ENCODE measurements at places on chromosomes 3 and 15.

- peak; percentile 69 for DNase-seq
Measured at GRCh38 chr15:36590838-36591237, 11.4 kb downstream of the CDIN1 start.

- no peak for DNase-seq
Measured at GRCh38 chr3:150371741-150372254, 36.3 kb upstream of the TSC22D2 start.

DNA sequence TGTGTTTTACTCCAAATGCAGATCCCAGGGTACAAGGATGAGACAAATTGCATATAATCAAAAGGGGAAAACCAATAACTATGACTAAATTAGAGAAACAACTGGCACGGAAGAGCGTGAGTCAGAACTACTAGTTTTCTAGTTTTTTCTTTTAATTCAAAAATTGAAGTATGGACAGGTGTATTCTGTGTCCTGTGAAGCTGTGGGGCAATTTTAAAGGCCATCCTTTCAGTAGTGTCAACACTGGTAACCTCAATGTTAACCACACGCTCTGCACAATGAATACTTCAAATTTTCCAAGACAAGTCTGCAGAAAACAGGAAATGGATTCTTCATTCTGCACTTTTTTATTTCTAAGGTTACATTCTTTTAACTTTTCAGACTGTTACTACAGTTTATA, 32.5 kb upstream of the GOLGA8A start:
- DNase-seq = no peak

DNA sequence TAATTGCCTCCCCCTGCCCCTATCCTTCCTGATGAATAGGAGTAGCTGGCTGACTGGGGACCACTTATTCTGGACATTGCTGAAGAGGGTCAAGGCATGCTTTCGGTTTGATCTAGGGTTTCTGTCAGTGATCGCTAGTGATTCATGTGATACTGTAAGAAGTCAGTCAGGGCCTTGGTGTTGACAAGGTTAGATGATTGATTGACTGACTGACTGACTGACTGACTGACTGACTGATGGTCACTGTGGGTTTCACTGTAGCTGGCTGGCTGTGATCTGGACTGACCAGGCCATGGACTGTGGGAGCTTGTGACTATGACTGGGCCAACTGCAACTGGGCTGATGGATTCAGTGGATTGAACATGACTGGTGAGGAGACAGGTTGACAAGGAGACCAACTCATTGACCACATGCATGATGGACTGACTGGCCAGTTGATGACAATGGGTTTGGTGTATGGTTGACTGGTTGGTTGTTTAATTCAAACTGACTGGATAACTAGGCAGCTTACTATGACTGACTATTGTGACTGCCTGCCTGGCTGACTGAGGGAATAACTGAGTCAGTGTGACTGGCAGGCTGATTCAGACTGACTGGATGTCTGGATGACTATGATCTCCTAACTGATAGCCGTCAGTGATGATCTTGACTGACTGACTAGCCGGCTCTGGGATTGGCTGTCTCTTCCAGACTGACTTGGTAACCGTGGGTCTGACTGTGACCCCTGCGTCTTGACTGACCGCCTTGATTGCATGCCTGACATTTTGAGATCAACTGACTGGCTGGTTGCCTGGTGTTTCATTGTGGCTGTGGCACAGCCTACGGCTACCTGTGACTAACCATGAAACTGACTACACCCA, 509.9 kb downstream of the SHQ1 start:
- no peak for DNase-seq

- DNase-seq = no peak
Measured at GRCh38 chr3:14624498-14624897, 27.1 kb upstream of the CCDC174 start.

DNA sequence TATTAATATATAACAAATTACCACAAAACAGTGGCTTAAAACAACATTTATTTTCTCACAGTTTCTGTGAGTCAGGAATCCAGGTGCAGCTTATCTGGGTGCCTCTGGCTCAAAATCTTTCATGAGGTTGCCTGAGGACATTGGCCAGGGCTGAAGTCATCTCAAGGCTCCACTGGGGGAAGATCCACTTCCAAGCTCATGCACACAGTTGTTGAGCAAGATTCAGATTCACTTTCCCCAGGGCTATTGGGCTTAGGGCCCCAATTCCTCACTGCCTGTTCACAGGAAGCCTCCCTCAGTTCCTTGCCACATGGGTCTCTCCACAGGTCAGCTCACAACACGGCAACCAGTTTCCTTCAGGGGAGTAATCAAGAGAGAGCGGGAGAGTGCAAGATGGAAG, 35.0 kb downstream of the RFTN1 start:
- DNase-seq = no peak

DNA sequence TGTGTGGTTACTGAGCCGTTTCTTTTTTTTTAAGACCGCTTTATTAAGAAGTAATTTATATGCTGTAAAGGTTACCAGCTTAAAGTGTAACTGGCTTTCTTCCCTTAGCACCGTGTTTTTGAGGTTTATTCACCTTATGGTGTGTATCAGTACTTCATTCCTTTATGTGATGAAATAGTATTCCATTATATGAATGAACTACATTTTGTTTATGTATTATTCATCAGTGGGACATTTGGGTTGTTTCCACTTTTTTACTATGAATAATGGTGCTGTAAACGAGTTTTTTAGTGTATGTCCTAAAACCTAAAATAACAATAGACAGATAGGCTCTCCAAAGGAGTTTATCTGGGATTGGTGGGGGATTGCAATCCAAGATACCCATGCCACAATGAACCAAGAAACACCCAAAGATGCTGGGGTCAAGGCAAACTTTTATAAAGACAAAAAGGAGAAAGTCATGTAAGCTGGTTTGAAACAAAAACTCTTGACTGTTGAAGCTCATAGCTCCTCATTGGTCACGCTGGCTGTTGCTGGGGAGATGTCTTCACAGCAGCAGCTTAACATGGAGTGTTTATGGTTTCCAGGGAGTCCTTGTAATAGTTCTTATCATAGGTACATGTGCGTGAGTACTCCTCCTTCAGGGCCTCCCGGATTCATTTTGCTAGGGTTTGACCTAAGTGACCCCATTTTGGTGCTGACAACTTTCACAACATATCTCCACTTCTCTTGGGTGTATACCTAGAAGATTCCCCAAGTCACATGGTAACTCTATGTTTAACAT, 16.0 kb downstream of the TM2D3 start:
- peak; percentile 8 for DNase-seq

DNA sequence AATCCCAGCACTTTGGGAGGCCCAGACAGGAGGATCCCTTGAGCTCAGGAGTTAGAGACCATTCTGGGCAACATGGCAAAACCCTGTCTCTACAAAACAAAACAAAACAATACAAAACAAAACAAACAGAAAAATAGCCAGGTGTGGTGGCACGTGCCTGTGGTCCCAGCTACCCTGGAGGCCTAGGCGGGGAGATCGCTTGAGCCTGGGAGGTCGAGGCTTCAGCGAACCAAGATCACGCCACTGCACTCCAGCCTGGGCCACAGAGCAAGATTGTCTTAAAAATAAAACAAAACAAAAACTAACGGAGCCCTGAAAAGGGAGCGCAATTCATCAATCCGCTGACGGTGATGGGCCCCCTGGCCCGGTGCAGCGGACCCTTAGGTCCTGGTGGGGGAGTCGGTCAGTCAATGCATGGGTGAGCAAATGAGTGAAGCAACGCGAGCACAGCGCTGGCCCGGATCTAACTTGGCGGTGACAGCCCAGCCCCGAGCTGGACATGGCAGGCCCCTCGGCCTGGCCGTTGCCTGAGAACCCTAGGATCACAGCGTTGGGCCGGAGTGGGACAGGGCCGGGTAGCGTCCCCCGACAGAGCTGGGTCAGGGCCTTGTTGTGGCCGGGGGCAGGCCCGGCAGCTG, 52.4 kb upstream of the BLM start:
- no peak for DNase-seq

- DNase-seq = no peak
Measured at GRCh38 chr3:16060358-16060852, 114.1 kb upstream of the GALNT15 start.

DNA sequence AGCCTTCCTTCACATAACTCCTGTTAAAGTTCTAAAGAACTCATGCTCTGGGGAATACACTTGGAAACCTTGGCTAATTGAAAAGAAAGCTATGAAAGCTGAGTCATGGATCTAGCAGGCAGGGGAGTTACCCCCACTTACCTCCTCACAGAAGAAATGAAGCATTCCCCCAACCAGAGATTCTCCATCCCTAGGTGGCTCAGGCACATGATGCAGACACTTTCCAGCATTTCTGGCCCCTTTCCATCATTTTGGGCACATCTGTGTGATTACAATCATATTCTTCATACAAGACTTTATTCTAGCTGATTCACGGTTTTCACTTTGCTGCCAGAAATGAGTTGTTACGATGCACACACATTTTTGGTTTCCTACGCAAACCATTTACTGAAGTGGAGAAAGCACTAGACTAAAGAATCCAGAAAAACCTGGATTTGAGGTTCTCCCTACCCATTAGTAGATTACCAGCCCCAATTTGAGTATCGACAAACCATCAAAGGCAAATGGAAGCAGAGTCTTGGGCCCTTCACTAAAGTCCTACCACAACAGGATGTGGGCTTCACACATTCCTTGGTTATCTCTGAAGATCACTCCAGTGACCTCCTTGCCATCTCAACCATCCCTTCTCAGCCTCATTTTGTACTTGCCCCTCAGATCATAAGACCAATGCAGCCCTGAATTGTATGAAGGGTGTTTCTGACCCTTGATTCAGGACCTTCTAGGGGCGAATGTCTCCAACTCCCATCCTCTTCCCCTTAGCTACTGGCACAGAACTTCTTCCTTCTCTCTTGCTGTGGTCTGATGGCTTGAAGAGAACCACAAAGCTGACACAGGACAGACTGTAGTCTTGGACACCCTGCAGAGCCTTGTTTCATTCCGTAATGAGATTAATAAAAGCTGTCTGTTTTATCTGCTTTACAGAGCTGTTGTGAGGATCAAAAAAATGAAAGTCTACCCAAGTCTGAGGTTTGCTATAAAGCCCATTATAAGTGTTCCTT, 42.5 kb upstream of the SNRK start:
- peak; percentile 9 for DNase-seq

GRCh38 chr15:90219421-90220141, 14.2 kb downstream of the CIB1 start:
- DNase-seq = no peak

DNA sequence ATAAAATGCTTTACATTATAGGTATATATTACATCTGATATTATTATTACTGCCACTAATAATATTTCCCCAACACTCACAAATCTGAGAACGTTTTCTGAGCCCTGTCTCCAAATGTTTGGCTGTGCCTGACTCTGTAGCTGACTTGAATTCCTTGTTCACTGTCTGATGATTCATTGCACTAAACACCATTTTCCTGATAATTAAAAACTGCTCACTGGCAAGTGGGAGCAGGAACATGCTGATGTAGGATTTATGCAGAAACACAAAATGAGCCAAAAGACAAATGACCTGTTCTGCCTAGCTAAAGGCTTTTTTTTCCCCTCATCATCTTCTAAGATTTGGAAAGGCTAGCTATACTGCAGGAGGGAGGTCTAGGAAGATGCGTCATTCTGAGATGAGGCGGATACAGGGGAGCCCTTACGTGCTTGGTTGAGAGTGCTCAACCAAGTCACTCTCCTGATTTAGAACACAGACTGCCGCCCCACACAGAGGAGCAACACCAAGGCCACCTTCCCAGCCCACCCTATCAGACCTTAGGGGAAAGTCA, 380.7 kb downstream of the EPHB1 start:
- DNase-seq = no peak

DNA sequence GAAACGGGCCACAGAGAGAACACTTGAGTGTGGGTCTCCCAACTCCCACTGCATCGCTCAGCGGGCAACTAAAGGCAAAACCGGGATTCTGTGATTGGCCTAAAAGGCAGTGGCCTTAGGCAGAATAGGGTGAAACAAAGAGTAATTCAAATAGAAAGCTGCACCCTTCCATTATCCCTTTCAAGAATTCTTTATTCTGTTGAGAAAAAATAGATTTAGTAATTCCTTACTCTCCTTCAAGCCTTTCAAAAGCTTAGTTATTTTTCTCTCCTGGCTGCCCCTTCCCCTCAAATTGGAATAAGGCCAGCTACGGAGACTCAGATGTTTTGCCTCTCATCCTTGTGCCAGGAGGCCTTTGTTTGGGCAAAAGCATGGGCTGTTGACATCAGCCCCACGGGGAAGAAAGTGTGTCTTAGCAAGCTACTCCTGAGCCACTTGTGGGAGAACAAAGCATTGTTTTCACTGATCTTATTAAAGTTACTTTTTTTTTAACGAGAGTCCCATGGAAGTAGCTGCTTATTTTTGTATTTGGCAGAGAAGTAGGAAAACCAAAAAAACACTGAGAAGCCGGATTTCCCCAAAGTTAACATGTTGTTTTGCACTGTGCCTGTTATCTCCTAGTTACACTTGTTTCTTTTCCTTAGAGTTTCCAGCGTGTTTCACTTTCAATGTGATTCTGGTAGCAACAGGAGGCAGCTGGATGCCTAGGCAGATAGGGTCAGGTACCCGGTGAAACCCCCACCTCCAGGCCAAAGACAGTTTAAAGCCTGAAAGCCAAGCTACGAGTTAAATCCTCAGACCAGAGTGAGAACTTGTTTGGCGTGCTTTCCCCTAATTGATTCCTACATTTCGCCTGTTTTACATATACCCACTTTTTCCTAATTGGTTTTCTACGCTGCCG, 2.2 kb downstream of the ST6GAL1 start:
- no peak for DNase-seq

DNA sequence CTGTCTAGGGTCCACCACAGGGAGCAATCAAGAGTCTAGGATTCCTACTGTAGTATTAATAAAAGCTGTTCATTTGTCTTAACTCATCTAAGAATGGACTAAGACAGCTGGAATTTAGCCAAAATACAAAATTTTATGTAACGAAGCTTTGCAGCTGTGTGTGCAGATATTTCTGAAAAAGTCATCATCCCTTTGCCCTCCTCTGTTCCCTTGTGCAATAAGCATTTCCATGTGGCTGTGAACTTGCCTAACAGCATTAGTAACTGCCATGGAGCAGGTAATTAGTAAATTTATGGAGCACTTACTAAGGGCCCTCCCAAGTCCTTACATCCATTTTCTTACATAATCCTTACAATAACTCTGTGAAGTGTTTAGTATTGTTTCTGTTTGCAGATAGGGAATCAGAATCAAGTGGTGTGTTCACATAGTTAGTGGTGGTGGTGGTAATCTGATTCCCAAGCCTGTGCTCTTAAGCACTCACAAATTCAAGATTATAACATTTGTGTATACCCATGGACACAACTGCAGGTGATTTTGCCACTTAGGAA, 114.5 kb downstream of the RARB start:
- DNase-seq = no peak
